ENCODE measurements at places on chromosomes 4 and X.

DNA sequence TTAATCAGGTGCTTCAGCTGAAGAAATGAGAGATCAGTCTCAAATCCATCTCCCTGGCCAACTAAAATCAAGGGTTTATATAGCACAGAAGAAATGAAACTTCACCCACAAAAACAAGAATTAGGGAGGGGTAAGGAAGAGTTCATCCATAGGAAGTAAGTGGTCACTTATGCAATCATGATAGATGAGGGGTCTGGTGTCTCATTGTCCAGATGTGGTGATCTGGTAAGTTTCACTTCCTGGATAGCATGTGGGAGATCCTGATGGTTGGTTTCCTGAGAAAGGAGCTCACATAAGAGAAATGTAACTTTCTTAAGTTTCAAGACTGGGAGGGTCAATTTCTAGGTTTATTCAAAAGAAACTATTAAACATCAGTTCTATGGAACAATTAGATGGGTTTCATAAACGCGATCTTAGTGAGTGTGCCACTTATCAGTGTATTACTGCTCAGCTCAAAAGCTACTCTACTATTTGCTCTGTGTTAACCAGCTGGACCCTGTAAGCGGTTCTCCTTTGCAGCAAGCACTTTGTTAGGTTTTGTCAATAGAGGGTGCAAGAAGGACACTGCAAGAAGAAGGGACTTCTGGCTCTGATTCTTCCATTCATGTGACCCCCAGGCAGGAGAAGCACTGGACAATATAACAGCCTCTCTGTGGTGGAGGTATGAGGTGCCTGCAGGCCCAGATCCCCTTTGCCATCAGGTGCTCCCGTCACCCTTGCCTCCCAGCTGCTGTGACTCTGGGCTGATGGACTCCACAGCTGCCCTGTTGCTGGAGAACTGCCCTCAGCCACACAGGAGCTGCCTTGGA is 35.4 kb upstream of the HPSE start:
- no peak for DNase-seq

GRCh38 chrX:153525451-153525850 is 8.0 kb downstream of the ATP2B3 start:
- DNase-seq = no peak

- DNase-seq = no peak
Measured at GRCh38 chr4:88752076-88752463, 54.4 kb upstream of the NAP1L5 start.

DNA sequence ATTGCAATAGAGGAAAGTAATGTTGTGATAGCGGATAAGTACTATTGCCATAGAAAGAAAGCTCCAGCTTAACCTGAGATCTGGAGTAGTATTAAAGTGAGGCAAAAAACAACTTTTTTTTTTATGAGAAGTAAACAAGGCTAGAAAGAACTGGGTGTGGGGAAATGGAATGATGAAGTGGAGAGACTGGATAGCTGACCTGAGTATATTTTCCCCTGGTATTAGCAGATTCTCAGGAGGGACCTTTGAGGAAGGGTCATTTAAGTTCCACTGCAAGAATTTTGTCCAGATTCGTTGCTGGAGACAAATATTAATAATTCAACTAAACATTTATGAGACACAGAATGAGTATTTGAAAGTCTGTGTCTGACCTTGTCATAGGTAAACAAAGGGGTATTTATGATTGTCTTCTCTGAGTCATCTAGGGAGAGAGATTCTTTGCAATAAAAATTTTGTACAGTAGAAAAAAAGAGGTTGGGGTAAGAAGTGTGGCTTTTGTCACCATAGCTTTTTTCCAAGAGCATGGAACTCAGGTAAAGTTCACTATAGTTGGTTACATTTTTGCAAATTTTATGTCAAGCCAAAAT is 2095.9 kb downstream of the ARAP2 start:
- DNase-seq = no peak

GRCh38 chrX:151031391-151031975 is 48.3 kb downstream of the HMGB3 start:
- DNase-seq = no peak

- no peak for DNase-seq
Measured at GRCh38 chr4:183264614-183265013, 55.5 kb downstream of the CLDN22 start.

DNA sequence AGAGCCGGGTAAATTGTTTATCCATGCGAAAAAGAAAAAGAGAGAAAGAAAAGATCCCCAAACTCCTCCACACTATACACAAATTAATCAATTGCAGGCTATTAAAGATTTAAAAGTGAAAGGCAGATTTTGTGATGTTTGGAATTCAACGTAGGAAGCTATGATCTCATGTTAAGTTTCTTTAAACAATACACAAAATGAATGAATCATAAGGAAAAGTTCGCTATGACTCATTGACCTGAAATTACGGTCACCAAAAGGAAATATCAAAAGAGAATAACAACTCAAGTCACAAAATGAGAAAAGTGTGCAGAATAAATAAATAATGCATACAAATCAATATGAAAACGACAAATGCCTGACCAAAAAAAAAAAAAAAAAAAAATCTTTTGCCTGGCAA is 28.6 kb downstream of the CLNK start:
- no peak for DNase-seq

DNA sequence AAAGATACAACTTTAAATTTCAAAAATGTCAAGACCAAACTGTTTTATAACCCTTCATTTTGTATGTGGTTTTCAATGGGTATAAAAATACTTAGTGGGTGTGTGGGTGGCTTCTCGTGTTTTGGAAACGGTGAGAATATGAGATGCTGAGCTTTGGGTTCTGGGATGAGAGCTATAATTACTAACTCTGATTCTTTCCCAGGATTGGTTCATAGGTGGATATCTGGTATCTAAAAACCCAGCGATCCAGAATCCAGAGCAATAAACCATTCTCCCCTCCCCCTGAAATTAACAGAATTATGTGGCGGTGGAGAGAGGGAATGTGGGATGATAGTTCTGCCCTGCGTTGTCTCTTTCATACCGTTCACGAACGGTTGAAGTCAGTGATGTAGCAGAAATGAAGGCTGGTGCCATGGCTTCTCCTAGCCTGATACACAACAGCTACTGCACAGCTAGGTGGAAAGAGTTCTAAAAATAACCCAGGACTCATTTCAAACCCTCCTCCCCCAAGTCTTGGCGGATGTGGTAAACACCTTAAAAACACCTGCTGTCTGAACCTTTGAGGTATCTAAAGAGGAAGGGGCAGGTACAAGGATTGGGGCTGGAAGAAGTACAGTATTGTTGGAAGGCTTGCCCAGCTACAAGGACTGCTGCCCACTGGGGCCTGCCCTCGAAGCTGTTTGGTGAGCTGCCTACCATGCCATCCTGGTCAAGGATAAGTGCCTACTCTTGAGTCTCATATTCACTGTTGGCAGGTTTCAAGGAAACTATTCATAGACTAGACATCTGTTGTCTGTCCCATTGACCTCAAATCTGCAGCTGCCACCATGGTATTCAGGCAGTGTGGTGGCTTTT is 44.5 kb downstream of the SEPTIN11 start:
- DNase-seq = no peak

DNA sequence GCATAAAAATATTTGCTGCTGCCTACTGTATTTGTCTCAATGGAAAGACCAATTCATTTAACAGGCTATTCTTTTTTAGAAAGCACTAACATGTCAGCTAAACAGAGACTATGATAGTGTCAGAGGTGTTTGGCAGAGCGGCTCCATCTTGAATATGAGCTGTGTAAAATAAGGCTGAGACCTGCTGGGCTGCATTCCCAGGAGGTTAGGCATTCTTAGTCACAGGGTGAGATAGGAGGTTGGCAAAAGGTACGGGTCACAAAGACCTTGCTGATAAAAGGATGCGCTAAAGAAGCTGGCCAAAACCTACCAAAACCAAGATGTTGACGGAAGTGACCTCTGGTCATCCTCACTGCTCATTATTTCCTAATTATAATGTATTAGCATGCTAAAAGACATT is 41.8 kb downstream of the NPY5R start:
- DNase-seq = no peak

DNA sequence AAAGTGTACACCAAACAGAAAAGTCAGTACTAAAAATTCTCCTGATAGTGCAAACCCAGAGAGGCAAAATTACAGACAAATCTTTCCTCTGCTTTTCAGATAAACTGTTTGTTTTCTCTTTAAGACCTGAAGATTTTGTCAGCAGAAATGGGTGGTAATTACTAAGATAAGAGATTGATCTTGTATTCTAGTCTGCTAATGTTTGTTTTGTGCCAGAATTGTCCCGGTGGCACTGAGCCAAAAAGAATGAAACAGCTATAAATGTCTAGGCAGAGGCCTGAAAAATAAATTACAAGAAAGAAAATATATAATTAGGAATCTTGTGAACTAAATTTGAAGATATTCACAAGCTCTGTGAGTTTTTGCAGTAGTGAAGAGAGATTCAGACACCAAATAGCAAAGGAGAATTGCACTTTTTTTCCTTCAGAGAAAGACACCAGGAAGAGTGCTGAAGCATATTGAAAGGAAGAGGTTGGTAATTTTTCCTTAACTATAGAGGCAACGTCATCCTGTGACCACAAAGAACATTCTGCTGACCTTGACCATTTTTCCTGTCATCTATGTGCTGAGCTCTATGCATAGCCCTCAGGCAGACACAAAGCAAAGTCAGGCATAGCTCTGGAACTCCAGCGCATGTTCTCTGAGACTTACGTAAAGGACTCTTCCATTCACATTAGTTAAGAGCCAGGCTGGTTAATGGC is 314.5 kb upstream of the RASGEF1B start:
- DNase-seq = peak; percentile 42

Data from colonic mucosa (tissue), 4 donors.